Stimulated activated CD4-positive, alpha-beta T cell treated with anti-CD3 and anti-CD28 coated beads, Interleukin-4, amount 100 ng/mL, for 4 hours (primary cell): ENCODE measurements at places on chromosomes 11 and 22.

DNA sequence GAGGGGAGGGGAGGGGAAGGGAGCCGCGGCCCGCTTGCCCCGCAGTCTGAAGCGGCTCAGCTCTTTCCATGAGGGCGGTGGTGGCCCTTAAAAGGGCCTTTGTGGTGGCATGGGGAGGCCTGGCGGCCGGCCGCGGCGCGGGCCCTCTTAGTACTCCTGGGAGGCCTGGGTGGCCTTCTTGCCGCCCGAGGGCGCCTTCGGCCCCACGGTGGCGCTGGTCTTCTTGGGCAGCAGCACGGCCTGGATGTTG is 6.9 kb downstream of the DPAGT1 start:
- DNase-seq = peak; percentile 55

DNA sequence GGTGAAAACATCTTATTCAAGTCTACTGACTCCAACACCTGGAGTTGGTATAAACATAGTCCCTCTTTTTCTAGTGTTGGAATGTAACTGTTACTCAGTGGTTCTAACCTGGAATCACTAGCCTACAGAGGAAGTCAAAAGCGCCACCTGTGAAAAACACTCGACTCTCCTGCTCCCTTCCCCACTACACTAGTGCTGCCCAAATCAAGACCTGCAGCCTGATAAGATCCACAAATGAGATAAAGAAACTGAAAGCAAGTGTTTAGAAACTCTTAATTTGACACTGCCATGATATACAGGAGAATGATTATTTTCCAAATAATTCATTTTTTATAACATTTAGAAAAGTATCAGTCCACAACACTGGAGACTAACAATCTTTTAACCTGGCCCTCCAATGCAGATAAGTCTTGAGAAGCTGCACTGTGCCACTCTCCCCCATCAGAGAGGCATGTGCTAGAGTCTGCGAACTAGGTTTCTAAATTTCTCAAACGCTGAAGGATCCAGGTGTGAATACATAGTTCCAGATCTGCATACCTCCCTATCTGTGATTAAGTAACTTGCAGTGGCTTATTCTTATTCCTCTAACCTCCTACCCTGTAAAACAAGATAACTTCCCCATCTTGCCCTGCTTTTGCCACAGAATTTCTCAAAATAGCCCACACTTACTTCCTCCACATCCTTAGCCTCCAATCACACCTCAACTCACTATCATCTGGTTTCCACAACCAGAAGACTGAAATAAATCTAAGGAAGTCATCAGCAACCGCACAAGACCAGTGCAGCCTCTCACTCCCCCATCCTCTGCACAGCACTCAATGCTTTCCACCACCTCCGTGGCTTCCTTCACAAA is 88.1 kb downstream of the RRAS2 start:
- DNase-seq = no peak

DNA sequence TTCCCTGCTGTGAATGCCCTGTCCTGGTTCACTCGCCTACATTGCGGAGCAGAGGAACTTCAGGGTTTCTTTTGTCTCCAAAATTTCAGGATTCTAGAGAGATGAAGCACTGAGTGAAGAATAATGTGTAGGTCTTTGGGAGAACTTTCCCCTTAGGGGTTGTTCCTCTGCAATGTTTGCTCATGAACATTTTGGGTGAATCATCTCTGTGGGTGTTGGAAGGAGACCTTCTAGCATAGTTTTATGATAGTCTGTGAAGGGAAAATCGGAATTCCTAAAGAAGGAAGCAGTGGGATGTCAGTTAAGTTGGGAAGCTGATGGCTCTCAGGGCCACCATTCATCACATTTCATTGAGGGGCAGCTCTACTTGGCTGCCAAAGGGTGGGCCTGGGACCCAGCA is 64.8 kb downstream of the MIAT start:
- no peak for DNase-seq

GRCh38 chr11:830295-831117 is 2.2 kb upstream of the CD151 start:
- DNase-seq = peak; percentile 53

DNA sequence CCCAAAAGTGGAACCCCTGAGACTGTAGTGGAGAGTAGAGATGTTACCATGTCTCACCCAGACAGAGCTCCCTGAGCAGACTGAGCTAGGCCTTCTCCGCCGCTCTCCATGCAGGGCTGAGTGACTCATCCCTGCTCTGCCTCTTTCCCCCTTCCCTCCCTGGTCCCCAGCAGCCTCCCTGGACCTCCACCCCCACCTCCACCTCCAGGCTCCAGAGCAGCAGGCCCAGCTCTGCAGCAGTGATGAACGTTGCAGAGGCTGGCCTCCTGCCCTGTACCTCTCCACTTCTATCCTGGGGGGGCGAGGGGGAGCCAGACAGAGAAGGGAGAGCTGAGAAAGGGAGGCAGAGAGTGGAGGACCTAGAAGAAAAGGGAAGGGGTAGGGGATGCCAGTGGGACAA is 19.3 kb upstream of the ARAP1 start:
- DNase-seq = no peak

- no peak for DNase-seq
Observed at GRCh38 chr22:19681863-19682245, 32.4 kb upstream of the SEPTIN5 start.

GRCh38 chr22:42635531-42635930 is 4.9 kb downstream of the ATP5MGL start:
- no peak for DNase-seq

GRCh38 chr22:43777286-43777685 is 34.8 kb downstream of the EFCAB6 start:
- no peak for DNase-seq

- DNase-seq = no peak
Observed at GRCh38 chr11:17719938-17720795, 796 bp downstream of the MYOD1 start.

DNA sequence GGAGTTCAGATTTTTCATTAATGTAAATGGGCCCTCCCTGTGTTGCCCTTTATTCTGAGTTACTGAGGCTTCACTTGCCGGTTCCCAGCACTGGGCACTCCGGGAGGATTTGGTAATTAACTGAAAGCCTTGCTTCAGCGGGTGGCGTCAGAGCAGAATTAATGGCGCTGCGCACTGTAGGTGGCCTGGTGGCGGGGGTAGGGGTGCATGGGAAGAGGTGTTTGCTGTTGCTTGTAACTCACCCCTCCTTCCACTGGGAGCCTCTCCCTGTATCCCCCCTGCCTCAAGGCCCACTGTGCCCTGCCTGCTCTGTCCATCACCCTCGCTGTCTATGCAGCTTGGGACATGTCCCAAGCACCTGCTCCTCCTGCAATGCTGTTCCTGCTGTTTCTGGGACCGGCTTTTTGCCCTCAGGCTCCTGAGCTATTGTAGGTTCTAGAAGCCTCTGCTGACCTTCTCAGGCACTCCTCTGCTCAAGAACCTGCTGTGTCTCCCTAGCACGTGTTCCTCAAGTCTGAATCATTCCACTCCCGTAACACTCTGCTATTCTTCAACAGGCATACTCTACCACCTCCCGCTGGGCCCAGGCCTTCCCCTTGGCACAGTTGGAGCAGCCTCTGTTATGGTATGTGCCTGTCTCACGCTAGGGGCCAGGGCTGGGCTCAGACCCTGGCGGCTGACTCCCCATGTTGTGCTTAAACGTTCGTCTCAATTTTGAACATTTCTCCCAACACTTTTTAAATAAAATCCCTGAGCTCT is 24.4 kb downstream of the ARHGAP8 start:
- DNase-seq = no peak

- DNase-seq = no peak
Observed at GRCh38 chr22:40714499-40715337, 35.4 kb downstream of the MCHR1 start.

- DNase-seq = no peak
Observed at GRCh38 chr22:44272401-44272771, 40.4 kb downstream of the SHISAL1 start.

GRCh38 chr11:12962306-12962705 is 46.8 kb upstream of the RASSF10 start:
- no peak for DNase-seq

- peak; percentile 62 for DNase-seq
Observed at GRCh38 chr11:44861849-44862557, 88.7 kb downstream of the TP53I11 start.

- DNase-seq = no peak
Observed at GRCh38 chr11:67586568-67587250, 3.1 kb downstream of the GSTP1 start.

DNA sequence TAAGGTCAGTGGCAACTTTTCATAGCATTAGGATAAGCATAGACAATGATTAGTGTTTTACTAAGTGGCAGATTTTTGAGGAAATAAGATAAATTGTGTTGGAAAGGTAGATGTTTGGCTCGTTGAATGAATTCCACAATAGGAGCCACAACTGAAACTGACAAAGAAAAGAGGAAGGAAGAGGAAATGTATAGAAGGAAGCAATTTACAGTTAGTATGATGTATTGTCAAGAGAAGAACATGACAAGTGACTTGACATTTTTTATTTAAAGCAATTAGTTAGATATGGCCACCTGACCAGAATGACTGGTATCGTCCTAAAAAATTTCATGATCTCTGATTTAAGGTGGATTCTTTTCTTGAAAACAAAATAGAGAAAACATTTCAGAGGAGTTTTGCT is 3.1 kb upstream of the RAG2 start:
- DNase-seq = no peak

- no peak for DNase-seq
Observed at GRCh38 chr11:60950024-60950423, 2.0 kb downstream of the SLC15A3 start.

DNA sequence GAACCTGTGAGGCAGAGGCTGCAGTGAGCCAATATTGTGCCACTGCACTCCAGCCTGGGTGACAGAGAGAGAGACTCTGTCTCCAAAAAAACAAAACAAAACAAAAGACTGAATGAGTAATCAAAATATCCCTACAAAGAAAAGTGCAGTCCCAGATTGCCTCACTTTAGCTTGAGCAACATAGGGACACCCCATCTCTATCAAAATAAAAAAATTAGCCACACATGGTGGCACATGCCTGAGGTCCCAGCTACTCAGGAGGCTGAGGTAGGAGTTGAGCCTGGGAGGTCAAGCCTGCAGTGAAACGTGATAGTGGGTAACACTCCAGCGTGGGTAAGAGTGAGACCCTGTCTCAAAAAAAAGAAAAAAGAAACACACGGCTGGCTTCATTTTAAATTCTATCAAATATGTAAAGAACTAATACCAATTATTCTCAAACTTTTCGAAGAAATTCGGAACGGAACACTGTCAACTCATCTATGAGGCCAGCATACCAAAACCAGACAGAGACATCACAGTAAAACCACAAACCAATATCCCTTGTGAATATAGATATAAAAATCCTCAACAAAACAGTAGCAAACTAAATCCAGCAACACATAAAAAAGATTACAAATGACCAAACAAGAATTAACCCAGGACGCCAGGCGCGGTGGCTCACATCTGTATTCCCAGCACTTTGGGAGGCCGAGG is 12.9 kb downstream of the CHEK2 start:
- no peak for DNase-seq

- DNase-seq = no peak
Observed at GRCh38 chr22:17284466-17284865, 65.2 kb upstream of the ADA2 start.

- DNase-seq = no peak
Observed at GRCh38 chr22:29914165-29914564, 31.2 kb downstream of the MTMR3 start.

- DNase-seq = no peak
Observed at GRCh38 chr11:74147199-74147929, 23.4 kb downstream of the C2CD3 start.

DNA sequence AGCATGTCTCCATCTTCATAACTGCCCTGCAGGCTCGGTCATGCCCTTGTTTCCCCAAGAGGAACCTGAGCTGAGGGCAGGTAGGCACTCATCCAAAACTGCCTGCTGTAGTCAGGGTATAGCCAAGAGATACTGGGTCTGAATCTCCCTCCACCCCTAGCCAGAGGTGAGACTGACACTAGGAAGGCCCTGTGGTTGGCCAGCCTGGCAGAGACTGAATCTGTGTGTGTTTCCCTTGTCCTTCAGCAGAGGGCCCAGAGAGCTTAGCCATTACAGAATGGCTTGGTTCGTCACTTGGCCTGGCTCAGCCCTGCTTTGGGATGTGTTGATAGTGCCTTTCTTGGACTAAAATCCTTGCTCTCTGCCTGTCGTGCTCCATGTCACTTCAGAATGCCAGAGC is 79.3 kb upstream of the SUSD2 start:
- DNase-seq = no peak

DNA sequence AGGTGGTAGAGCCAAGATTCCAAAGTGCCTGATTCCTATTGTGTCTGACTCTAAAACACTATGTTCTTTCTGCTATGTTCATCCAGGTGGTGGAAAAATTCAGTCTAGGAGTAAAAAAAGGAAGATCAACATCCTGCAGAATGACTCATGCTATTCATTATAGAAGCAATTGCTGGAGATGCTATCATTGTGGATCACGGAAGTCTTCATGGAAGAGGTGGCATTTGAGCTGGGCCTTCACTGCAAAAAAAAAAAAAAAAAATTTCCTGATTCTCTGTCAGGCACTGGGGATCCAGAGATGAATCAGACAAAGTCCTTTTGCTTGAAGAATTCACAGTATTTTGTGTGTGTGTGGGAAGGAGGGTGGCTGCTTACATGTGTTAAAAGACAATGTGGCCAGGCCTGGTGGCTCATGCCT is 1.4 kb upstream of the UVRAG start:
- no peak for DNase-seq

DNA sequence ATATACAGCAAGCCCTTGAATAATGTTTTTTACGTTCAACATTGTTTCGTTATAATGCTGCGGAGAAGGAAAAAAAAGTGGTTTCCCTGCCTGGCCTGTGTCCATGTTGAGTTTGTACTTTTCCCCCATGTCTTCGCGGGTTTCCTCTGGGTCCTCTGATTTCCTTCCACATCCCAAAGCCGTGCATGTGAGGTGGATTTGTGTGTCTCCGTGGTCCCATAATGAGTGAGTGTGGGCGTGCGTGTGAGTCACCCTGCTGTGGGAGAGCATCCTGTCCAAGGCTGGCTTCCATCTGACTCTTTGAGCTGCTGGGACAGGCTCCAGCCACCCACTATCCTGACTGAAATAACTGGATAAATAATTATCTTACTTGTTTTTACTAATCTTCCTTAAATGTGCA is 29.6 kb upstream of the SNX19 start:
- DNase-seq = no peak

DNA sequence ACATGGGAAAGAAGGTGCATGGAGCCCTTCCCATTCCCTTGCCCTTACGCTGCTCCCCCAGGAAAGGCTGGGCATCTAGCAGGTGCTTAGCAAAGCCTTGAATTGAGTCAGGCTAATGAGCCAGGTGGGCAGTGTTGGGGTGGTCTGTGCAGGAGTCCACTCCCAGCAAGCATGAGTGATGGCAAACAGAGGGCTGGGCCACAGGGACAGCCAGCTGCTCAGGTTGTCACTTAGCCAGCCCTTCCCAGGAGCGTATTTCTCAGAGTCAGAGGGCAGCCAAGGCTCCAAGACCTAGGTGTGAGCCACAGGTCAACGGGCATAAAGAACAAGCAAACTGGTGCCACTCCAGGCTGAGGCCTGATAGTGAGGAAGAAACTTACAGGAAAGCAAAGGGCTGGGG is 149.8 kb downstream of the DSCAML1 start:
- no peak for DNase-seq

GRCh38 chr11:35661534-35661933 is 1.0 kb upstream of the TRIM44 start:
- no peak for DNase-seq
